ENCODE measurements at places on chromosomes 2 and 18.

- no peak for DNase-seq
Measured at GRCh38 chr2:155308367-155309009, 610.0 kb downstream of the KCNJ3 start.

DNA sequence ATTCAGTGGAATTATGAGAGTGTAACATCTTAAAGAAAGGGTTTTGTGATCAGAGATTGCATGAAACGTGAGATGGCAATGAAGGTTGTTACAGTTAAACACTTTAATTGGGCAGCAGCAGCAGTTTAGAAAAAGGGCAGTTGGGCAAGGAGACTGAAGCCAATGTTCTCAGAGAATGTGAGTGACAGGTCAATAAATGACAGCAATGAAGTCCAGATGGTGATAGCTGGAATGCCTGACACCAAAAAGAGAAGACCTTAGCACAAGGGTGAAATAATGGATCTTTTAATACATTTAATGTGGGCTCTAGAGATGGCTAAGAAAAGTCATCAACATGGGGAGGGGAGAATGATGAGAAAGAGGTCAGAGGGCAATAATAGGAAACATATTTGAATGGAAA is 89.4 kb upstream of the CDH7 start:
- no peak for DNase-seq

- no peak for DNase-seq
Measured at GRCh38 chr2:221787561-221787960, 215.5 kb upstream of the EPHA4 start.

DNA sequence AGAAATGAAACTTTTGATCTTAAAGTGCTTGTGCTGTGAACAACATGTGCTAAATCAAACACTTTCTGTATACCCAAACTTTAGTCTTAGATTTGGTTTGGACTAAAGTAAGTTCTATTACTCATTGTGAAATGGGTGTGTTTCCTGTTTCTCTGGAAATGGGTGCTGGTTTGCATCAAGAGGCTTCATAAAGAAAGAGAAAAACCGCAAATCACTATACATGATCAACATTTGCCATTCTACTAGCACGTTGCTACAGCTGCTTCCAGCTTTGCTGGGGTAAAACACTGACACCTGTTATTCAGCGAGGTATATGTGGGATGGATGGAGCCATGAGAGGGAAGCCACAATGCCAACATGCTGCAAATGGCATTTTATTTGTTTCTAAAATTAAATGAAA is 547.0 kb upstream of the ACVR2A start:
- peak; percentile 59 for DNase-seq

GRCh38 chr2:54406031-54406430 is 50.1 kb upstream of the SPTBN1 start:
- no peak for DNase-seq

- no peak for DNase-seq
Measured at GRCh38 chr2:209565896-209566582, 142.2 kb downstream of the MAP2 start.

DNA sequence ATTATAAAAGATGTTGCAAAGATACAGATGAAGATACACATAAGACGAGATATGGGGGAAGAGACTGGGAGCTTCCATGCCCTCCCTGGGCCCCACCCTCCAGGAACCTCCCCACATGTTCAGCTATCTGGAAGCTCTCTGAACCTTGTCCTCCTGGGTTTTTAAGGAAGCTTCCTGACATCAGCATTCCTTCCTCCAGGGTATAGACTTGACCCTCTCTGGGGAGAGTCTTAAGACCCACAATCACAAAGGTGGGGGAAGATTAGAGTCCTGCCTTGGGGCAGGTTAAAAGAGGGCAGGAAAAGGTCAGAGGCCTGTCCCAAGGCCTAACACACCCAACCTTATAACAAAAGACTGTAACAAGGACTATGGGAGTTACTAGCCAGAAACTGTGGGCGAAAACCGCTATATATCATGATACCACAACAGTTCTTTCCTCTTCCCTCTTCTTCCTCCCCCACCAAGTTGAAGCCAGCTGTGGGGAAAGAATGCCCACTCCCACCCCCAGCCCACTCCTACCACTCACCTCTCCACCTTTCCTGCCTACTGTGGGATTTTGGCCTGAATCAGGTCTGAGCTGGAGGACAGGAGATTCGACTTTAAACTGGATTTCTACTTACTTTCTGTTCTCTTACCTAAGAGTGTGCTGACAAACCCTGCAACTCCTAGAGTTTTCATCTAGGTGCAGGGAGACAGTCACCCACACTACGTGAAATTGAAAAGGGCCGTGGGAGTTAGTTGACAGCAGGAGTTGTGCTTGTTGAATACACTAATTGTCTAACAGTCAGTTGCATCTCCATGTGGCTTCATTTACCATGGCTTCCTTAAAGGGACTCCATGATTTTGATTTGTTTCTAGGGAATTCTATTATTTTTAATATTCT is 105.0 kb downstream of the LAMA3 start:
- no peak for DNase-seq
